ENCODE measurements at places on chromosomes 11 and 22. TPM values are rescaled to one million over a fixed set of nuclear protein-coding genes. Genes with fewer than 3 reads are reported as not detected.

The SCGB1C1 gene
- total RNA-seq: not detected

The ANKK1 gene
- 1.5 TPM for total RNA-seq

The C11orf87 gene
- total RNA-seq: not detected

The GRK2 gene
- 100 TPM for total RNA-seq

The POU2AF3 gene
- total RNA-seq: 3.2 TPM

The CALCA gene
- total RNA-seq: not detected

The LARGE2 gene
- 6.6 TPM for total RNA-seq

The OR10A2 gene
- not detected for total RNA-seq

The CD3E gene
- 6.9 TPM for total RNA-seq

The RASGRP2 gene
- total RNA-seq: 27.5 TPM

The TMEM191B gene
- not detected for total RNA-seq

The PDGFD gene
- total RNA-seq: 21.9 TPM

The ZP1 gene
- total RNA-seq: not detected

The GGTLC2 gene
- total RNA-seq: not detected

The PGAP2 gene
- 19.6 TPM for total RNA-seq

The FGF4 gene
- total RNA-seq: not detected

The SHANK3 gene
- 20.4 TPM for total RNA-seq

The KRTAP5-10 gene
- not detected for total RNA-seq

The BIRC3 gene
- 7.1 TPM for total RNA-seq

The CASP12 gene
- 7.4 TPM for total RNA-seq

The PDE2A gene
- total RNA-seq: 57.0 TPM

The SLC22A8 gene
- not detected for total RNA-seq

The OR51B5 gene
- 1.2 TPM for total RNA-seq

The PGA5 gene
- not detected for total RNA-seq

The ANO9 gene
- 12.0 TPM for total RNA-seq

The CNIH2 gene
- total RNA-seq: 3.2 TPM

The CFL1 gene
- total RNA-seq: 589 TPM

The FXYD2 gene
- total RNA-seq: 2.7 TPM

The ST13 gene
- 143 TPM for total RNA-seq

The HTR3A gene
- not detected for total RNA-seq

The CHRM1 gene
- total RNA-seq: not detected

The AP1B1 gene
- 60.9 TPM for total RNA-seq

The DYNC2H1 gene
- 25.3 TPM for total RNA-seq

The CD6 gene
- 3.9 TPM for total RNA-seq

The SLC43A3 gene
- 53.5 TPM for total RNA-seq

The BUD13 gene
- 15.0 TPM for total RNA-seq

The TEX54 gene
- total RNA-seq: not detected

The ANGPTL5 gene
- total RNA-seq: not detected

The CHADL gene
- 3.7 TPM for total RNA-seq
